ENCODE measurements at places on chromosomes 4 and X. TPM values are rescaled to one million over a fixed set of nuclear protein-coding genes. Genes with fewer than 3 reads are reported as not detected.

GRCh38 chr4:99210789-99211188 lies 8.3 kb downstream of the ADH6 start:
- H3K27ac ChIP-seq, result no peak overlapping the region
- peaks cover 2% of the 10 kb centered on the region for H3K4me1 ChIP-seq
- DNase-seq, result no peak
- no peaks in the 10 kb centered on the region for H3K27me3 ChIP-seq

GRCh38 chrX:13085526-13085925 lies 41.1 kb upstream of the FAM9C start:
- peaks cover 4% of the 10 kb centered on the region for H3K4me1 ChIP-seq
- H3K36me3 ChIP-seq, result no peaks in the 10 kb centered on the region
- no peak overlapping the region for H3K4me3 ChIP-seq
- H3K27me3 ChIP-seq, result no peaks in the 10 kb centered on the region

GRCh38 chr4:77156912-77157858 lies at the start of gene CCNG2:
CCNG2 (plus strand) TSS chr4:77157207; CDS start chr4:77158533, 1,326 bp downstream.
- H3K36me3 ChIP-seq, result peaks cover 5% of the 10 kb centered on the region
- DNase-seq, result peak; percentile 31
- H3K4me1 ChIP-seq, result no peaks in the 10 kb centered on the region
- peak within 1 kb of the TSS; percentile 69 for H3K4me3 ChIP-seq
- peak within 1 kb of the TSS; percentile 98 for H3K27ac ChIP-seq

- DNase-seq, result no peak
- no peaks in the 10 kb centered on the region for H3K4me1 ChIP-seq
- H3K36me3 ChIP-seq, result no peaks in the 10 kb centered on the region
Measured at GRCh38 chr4:14272206-14272605, 644.7 kb upstream of the BOD1L1 start.

DNA sequence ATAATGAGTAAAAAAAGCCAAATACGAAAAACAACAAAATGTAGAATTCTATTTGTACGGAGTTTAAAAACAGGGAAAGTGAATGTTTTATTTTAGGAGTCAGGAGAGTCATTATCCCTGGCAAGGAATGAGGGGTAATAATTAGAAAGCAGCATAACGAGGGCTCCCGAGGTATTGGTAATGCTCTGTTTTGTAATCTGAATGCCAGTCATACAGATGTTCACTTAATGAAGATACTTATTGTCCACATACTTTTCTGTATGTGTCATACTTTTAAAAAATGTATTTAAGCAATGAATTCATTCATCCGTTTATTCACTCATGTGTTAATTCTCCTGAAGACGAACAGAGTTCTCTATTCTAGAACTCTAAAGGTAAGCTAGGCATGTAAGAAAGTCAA lies 87.8 kb upstream of the BMP2K start:
- H3K4me3 ChIP-seq, result no peak overlapping the region
- no peaks in the 10 kb centered on the region for H3K36me3 ChIP-seq
- no peak for DNase-seq
- peaks cover 29% of the 10 kb centered on the region for H3K4me1 ChIP-seq
- no peak overlapping the region for H3K27ac ChIP-seq

- no peak overlapping the region for H3K27ac ChIP-seq
- no peak overlapping the region for H3K4me3 ChIP-seq
- no peaks in the 10 kb centered on the region for H3K36me3 ChIP-seq
Measured at GRCh38 chrX:83469551-83469950, 38.5 kb upstream of the POU3F4 start.

GRCh38 chr4:100095729-100096595 lies 94.3 kb downstream of the DDIT4L start:
- DNase-seq, result peak; percentile 58
- no peaks in the 10 kb centered on the region for H3K27me3 ChIP-seq
- no peak overlapping the region for H3K27ac ChIP-seq
- peaks cover 3% of the 10 kb centered on the region for H3K4me1 ChIP-seq
- no peak overlapping the region for H3K4me3 ChIP-seq

DNA sequence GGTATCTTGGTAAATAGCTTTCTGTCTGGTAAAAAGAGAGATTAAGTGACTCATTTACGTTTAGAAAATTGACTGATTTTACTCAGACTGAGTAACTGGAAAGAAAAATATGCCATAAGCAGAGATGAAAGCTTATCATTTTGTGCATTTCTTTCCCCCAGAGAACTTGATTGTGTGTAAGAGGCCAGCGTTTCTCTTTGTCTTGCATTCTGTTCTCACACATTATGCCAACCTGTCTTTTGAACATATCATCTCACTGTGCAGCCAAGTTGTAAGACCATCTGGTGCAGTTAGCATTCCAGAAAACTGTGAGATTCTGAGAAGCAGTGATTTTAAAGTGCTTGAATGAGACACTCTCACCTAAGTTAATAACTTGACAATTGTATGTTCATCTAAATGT lies 651.3 kb downstream of the TECRL start:
- no peak overlapping the region for H3K27ac ChIP-seq
- no peak for DNase-seq
- no peaks in the 10 kb centered on the region for H3K4me1 ChIP-seq

DNA sequence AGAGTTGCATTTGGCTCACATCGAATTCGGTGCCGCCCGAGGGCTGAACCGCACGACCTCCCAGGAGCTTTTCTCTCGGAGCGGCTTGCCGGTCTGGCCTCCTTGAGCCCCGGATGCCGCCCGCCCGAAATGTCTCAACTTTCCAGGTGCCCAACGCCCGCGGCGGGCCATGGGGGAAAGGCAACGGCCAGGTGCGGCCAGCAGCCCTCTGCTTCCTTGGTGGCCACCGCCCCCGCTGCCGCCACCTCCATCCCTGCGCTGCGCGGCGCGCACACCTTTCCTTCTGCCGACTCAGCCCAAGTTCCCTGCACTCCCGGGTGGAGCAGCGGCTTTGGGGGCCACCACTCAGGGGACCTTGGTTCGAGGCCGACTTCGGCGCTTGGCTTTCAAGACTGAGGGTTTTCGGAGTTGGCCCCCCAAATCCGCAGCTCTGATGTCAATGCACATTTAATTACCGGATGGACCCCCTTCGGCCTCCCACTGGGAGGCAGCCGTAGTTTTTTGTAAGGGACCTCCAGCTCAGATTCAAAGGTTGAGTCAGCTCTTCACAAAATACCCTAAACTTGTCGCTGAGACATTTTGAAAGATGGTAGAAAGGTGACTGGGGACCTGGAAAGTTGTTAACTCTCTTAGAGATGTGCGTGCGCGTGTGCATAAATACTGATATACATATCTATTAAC lies 1.1 kb downstream of the AFF2 start:
- H3K27ac ChIP-seq, result no peak overlapping the region
- peak; percentile 2 for DNase-seq
- H3K4me3 ChIP-seq, result no peak overlapping the region
- peaks cover 3% of the 10 kb centered on the region for H3K27me3 ChIP-seq

GRCh38 chrX:13430136-13430827 lies 110.4 kb upstream of the ATXN3L start:
- H3K27me3 ChIP-seq, result no peaks in the 10 kb centered on the region
- H3K27ac ChIP-seq, result no peak overlapping the region
- DNase-seq, result no peak
- no peak overlapping the region for H3K4me3 ChIP-seq

GRCh38 chr4:8917868-8918783 lies 46.5 kb upstream of the HMX1 start:
- no peaks in the 10 kb centered on the region for H3K36me3 ChIP-seq
- H3K27me3 ChIP-seq, result no peaks in the 10 kb centered on the region
- DNase-seq, result peak; percentile 62
- no peak overlapping the region for H3K27ac ChIP-seq

DNA sequence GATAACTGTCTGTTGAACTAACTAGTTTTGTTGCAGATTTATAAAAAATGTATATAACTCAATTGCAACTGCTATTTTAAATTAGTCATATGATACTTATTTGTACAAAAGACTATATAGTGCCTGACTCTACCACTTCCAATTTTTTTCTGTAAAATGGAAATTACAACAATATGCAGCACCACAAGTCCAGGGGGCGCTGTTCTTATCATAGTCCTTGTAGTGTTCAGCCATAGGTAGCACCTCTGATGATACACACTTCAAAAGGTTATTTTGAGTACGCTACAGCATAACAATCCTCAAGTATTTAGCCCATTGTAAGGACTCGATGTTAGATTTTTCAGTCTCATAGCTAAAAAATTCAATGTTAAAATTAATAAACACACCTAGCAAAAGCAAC lies 174.9 kb downstream of the CORIN start:
- no peak overlapping the region for H3K27ac ChIP-seq
- no peaks in the 10 kb centered on the region for H3K4me1 ChIP-seq
- no peaks in the 10 kb centered on the region for H3K36me3 ChIP-seq
- H3K27me3 ChIP-seq, result no peaks in the 10 kb centered on the region
- H3K4me3 ChIP-seq, result no peak overlapping the region
- no peak for DNase-seq

DNA sequence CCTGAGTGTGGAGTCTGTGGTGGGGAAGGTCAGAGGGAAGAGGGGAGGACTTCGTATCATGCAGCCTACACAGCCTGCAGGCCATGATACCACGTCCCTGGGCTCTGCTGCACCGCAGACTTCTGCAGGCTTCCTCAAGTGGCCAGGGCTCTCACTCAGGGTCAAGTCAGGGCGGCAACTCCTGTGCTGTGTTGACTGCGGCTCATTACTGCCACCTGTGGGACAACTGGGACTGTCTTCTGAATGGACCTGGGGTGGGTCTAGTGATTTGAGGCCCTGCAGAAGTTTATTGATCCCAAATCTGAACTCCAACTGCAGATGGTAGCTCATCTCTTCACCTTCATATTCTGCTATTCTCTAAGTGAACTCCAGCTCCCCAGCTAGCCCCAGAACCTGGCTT lies 167.1 kb downstream of the NSUN7 start:
- no peaks in the 10 kb centered on the region for H3K36me3 ChIP-seq
- H3K4me1 ChIP-seq, result no peaks in the 10 kb centered on the region
- peak; percentile 42 for DNase-seq
- no peaks in the 10 kb centered on the region for H3K27me3 ChIP-seq
- H3K4me3 ChIP-seq, result no peak overlapping the region

GRCh38 chr4:185134307-185134869 lies 8.7 kb upstream of the SLC25A4 start:
- no peak overlapping the region for H3K4me3 ChIP-seq
- no peaks in the 10 kb centered on the region for H3K36me3 ChIP-seq
- DNase-seq, result peak; percentile 54
- no peak overlapping the region for H3K27ac ChIP-seq
- no peaks in the 10 kb centered on the region for H3K27me3 ChIP-seq
- H3K4me1 ChIP-seq, result no peaks in the 10 kb centered on the region

DNA sequence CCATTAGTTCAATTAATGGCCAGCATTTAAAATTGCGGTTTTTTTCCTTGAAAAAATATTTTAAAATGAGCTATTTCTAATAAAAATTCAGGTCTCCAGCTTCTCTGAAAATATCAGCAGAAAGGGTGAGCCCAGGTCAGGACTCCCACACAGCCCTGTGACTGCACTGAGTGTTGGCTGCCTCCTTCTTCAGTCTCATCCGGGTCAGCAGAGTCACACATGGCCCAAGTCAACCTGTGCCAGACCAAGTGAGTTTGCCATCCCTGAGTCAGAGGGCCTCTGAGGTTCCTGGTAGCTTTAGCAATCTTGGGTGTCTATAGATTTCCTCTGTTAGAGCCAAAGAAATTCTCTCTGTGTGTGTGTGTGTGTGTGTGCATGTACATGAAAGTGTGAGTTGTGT lies 22.1 kb upstream of the MSX1 start:
- DNase-seq, result no peak
- H3K4me3 ChIP-seq, result no peak overlapping the region
- no peaks in the 10 kb centered on the region for H3K36me3 ChIP-seq
- H3K27me3 ChIP-seq, result no peaks in the 10 kb centered on the region
- H3K4me1 ChIP-seq, result no peaks in the 10 kb centered on the region
- no peak overlapping the region for H3K27ac ChIP-seq

Gene ARHGAP4
- polyA plus RNA-seq, result 63.0 TPM

Gene ARR3
- not detected for polyA plus RNA-seq

Gene PNCK
- 54.5 TPM for polyA plus RNA-seq

Gene AFF2
- not detected for polyA plus RNA-seq

Gene FAM53A
- 0.97 TPM for polyA plus RNA-seq

Gene TBX22
- not detected for polyA plus RNA-seq

Gene CD99L2
- polyA plus RNA-seq, result 5.9 TPM

Gene FREM3
- not detected for polyA plus RNA-seq

Gene IL13RA1
- 33.6 TPM for polyA plus RNA-seq
